ENCODE measurements at places on chromosomes 2 and 18.

DNA sequence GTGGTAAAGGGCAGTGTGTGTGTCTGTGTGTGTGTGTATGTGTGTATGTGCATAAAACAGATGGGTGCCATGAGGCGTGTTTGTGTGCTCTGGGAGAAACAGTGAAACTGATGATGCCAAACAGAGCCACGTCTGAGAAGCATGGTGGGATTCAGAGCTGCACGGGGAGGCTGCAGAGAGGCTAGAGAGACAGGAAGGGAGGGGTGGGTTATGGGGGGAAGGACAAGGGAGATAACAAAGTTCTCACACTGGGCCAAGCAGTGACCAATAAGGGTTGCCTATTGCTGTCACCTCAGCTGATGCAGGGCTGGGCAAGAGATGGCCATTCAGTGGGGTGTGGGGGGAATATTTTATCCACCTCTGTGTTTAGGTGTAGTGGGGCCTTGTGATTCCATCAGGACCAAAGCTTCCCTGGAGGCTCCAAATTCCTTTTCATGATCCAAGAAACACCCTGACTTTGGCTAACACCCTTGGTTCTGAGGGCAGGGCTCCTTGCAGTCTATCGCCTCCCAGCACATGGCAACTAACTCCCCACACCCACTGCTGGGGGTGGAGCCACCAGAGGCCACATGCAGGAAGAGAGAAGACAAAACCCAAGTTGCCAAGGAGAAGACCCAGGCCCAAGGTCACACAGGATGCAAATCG is 54.2 kb upstream of the POMC start:
- DNase-seq: no peak

DNA sequence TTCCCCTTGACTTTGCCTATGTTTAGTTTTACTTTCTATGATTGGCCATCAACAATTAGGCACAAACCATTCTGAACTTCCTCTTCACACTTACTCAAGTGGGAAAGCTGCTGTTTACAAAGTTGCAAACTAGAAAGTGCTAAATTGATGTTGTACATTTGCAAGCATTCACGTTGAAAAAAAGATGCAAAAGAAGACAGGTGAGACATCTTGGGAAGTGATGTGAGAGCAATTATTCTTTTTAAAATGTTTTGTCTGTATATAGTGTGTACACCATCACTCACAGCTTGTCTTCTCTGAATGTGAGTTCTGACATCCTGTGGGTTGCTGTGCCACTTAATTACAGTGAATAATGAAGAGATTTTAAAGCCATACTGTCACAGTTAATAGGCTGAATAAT is 874.1 kb upstream of the LRATD1 start:
- no peak for DNase-seq

- DNase-seq: no peak
Observed at GRCh38 chr2:218833023-218833609, 1.5 kb upstream of the PRKAG3 start.

DNA sequence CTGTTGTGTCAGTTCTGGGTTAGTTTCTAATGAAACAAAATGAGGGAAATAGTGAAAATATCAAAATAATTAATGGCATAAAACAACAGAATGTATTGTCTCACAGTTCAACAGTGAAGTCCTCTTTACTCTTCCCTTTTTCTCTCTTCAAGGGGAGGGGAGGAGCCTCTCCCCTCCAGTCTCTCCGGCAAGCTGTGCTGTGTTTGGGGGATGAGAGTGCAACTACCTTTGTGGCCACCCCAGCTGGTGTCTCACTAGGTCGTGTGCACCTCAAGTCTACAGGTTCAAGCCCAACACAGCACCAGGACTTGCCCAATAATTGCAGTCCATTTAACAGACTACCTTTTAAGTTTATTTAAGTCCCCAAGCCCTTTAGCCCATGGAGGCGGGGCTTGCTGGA is 271.7 kb upstream of the DOK6 start:
- DNase-seq: no peak

DNA sequence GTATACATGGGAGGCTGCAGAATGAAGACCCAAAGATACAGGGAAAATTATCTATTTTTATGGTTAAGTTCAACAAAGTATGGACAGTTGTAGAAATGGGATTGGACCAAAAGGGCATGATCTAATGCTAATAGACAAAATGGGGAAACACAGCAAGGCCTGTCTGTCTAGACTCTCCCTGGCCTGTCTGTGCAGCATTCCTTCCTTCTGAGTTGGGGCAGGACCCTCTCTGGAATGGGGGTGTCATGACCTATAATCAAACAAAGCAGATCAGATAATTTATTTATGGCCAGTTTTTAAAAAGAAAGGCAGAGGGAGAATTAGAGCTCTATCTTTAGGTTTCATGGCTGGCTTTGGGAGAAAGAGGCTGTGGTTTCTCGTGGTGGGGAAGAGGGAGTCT is 104.4 kb downstream of the CTIF start:
- DNase-seq: no peak

GRCh38 chr18:22983175-22983574 is 50.0 kb downstream of the RBBP8 start:
- DNase-seq: peak; percentile 43

GRCh38 chr2:74764429-74765272 is 69.3 kb upstream of the HK2 start:
- DNase-seq: no peak

- no peak for DNase-seq
Observed at GRCh38 chr18:22856870-22857269, 76.3 kb upstream of the RBBP8 start.

DNA sequence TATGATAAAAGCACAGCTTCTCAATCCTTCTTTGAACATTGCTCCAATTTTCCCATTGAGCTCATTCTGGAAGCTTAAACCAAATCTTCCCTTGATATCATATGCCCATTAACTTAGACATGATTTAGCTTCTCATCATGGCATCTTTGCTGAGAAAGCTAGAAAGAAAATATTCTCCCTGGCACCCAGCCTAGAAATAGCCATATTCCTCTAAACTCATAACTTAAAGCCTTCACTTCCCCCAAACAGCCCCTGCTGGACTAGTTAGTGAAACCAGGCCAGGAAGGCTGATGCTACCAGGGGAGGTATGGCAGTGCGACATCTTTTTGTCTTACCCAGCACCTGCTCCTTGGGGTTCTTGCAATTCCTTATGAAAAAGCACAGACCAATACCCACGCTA is 4.3 kb downstream of the AAK1 start:
- DNase-seq: no peak
